ENCODE measurements at places on chromosomes 1 and 21.

GRCh38 chr1:61742620-61743430 is 545 bp downstream of the PATJ start:
- DNase-seq, result peak; percentile 40

- no peak for DNase-seq
Observed at GRCh38 chr1:107343601-107344000, 202.8 kb downstream of the NTNG1 start.

- no peak for DNase-seq
Observed at GRCh38 chr1:200334661-200335256, 75.1 kb downstream of the ZNF281 start.

GRCh38 chr1:147496571-147497210 is 44.6 kb upstream of the BCL9 start:
- no peak for DNase-seq

GRCh38 chr1:21834666-21835065 is 22.6 kb downstream of the LDLRAD2 start:
- no peak for DNase-seq

- no peak for DNase-seq
Observed at GRCh38 chr1:69377507-69377906, 190.2 kb upstream of the LRRC7 start.

GRCh38 chr1:7526196-7526866 is 244.8 kb upstream of the VAMP3 start:
- DNase-seq, result no peak

GRCh38 chr1:39525366-39526165 is 34.1 kb downstream of the BMP8A start:
- DNase-seq, result no peak

DNA sequence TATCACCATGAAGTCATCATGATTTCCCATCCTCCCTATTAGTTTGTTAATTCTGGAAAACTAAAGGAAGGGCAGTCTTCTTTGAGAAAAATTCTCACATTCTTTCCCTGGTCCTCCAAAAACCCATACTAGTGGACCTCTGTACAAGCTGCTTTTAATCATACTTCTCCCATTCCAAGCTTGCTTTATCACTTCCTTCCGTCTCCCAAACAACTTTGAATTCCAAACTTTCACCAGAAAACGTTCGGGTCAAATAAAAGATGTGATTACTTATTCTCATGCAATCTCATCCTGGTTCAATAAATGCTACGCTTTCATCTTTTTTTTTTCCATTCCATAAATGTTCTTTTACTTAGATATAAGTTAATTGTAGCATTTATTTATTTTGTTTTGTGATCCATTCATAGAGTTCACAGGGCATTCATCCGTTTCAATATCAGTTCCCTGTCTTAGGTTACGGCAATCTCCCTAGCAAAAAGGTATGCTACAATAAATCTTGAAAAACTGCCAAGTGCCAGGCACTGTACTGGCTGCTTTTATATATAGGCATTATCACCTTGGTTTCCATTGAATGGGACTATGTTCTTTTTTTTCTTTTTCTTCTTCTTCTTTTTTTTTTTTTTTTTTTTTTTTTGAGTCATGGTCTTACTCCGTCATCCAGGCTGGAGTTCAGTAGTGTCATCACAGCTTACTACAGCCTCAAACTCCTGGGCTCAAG is 100.2 kb upstream of the GREM2 start:
- no peak for DNase-seq

- no peak for DNase-seq
Observed at GRCh38 chr1:10057343-10057742, 24.6 kb downstream of the UBE4B start.

All from breast epithelium (tissue), 4 donors.